ENCODE measurements at places on chromosomes 3 and 15.

DNA sequence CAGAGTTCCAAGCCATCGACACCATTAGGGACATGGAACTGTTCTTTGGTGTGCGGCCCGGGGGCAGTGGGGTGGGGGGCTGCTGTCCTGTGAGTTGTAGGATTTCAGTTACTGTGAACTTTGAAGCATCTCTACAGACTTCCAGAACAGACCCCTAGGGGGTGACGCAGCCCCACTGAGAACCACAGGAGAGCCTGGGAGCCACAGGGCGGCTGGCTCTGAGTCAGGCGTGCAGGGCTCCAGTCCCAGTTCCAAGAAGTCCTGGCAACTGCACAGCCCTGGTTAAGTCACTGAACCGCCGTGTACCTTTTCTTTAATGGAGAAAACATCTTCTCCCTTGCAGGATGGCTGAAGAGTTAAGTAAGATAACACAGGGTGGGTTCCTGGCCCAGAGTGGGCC lies 23.5 kb upstream of the LRTM1 start:
- DNase-seq, result no peak

GRCh38 chr15:90407871-90408317 lies 19.9 kb downstream of the IQGAP1 start:
- DNase-seq, result no peak

GRCh38 chr15:68424754-68425390 lies 7.1 kb downstream of the ITGA11 start:
- no peak for DNase-seq

DNA sequence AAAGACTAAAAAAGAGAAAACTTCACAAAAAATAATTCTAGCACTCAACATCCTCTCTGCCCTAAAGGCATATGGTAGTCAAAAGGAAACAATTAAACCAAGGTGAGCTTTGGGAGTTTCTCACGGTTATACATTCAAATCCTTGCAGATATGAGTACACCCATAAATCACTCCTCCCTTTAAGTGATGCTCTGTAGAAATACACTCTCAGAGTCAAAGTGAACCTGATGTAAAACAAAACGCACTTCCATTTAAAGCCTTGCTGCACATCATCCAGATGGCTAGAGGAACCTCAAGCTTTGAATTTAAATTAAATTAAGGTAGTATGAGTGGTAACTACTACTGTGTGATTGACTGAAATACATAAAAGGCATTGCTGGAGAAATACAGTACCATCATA lies 36.0 kb upstream of the AADAC start:
- no peak for DNase-seq

All from activated naive CD4-positive, alpha-beta T cell (primary cell).